ENCODE measurements at places on chromosomes 12 and 14.
A peak's percentile ranks its signal among the peaks of the same experiment; 100 is the strongest.

GRCh38 chr14:75689012-75689411, 28.0 kb downstream of the TTLL5 start:
- no peak for DNase-seq

DNA sequence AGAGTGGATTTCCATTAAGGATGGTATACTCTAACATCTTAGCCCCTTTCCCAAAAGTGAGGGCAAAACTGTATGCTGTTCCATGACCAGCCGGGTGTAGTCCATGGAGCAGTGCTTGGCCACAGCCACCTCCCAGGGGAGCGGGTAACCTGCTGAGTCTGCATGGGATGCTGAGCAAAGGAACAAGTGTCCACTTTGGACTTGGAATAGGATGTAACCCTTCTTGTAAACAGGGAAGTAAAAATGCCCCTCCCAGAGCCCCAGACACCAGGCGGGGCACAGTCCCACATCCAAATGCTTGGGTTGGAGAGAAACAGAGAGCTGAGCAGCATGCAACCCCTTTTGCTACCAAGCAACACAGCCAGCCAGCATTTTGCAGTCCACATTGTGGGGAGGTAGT, 65.6 kb downstream of the ACTN1 start:
- no peak for DNase-seq

- DNase-seq = no peak
Measured at GRCh38 chr14:65329911-65330310, 82.6 kb upstream of the FUT8 start.

DNA sequence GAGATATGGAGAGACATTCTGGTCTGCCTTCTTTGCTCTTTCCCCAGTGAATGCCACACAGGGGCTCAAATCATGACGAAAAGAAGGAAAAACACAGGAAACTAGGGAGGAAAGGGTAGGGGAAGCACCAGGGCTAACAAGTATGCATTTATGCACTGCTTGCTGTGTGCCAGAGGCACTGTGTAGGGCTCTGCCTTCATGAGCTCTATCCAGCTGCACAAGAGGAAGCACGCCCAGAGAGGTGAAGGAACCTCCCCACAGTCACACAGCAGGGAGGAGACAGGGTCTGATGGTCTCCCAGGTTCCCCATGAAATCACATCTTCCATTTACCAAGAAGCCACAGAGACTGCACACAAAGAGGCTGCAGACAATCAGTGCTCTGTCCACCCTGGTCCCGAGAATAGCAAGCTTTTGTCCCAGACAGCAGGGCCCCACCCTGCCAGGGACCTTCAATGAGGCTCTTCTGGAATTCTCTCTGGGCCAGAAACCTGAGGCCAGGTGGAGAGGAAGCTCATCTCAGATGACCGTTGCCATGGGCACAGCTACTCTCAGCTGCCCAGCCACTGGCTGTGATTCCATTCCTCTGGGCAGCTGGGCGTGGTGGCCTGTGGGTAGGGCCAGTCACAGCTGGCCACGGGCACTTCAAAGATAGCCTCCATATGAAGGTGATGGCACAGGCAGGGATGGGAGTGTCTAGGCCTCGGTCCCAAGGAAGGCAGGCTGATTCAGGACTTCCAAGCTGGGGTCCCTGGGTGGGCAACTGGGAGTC, 7.3 kb upstream of the TRPV4 start:
- DNase-seq = no peak

GRCh38 chr12:109385339-109386058, 37.8 kb downstream of the MYO1H start:
- peak; percentile 14 for DNase-seq

- no peak for DNase-seq
Measured at GRCh38 chr14:21874167-21874566, 200.5 kb upstream of the OR4E1 start.

- DNase-seq = no peak
Measured at GRCh38 chr14:52950898-52951680, at the start of gene FERMT2. Gene FERMT2, minus strand, starts transcription at chr14:52951050. Its CDS starts 482 bp downstream, at chr14:52950568.
